Activated naive CD8-positive, alpha-beta T cell treated with anti-CD3 and anti-CD28 coated beads for 36 hours (primary cell): ENCODE measurements at places on chromosomes 3 and 15. TPM values are rescaled to one million over a fixed set of nuclear protein-coding genes. Genes with fewer than 3 reads are reported as not detected.

Gene ZNF502
- 3.0 TPM for total RNA-seq

DNA sequence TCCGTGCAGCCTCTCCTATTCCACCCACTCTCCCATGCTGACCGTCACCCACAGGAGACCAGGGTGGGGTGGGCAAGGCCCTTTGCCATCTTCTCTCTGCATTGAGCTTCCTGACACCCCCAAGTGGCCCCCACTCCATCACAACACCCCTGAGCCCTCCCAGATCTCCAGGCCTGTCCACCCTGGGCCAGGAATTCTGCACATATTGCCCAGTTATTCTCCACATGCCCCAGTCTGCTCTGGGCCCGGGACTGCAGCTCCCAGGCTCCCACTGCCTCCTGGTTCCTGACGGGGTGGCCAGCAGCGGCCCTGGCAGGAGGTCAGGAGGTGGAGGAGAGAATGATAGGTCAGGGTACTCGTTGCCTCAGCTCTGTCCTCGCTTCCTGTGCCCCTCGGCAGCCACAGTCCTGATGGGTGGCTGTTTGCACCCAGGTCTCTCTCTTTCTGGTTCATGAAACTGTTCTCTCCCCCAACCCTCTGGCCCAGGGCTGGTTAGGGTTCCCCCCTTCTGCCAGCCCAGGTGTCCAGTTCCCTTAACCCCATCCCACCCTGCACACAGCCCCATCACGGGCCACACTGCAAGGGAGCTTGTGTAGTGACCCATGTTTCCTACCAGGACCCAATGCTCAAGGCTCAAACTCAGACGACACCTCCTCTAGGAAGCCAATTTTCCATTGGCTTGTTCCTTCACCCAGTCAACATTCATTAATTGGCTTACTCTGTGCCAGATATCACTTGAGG, 47.3 kb downstream of the IQSEC1 start:
- H3K36me3 ChIP-seq: no peaks in the 10 kb centered on the region
- no peaks in the 10 kb centered on the region for H3K27me3 ChIP-seq
- no peaks in the 10 kb centered on the region for H3K4me1 ChIP-seq
- no peak overlapping the region for H3K27ac ChIP-seq
- DNase-seq: no peak

- no peak overlapping the region for H3K4me3 ChIP-seq
- DNase-seq: no peak
- no peak overlapping the region for H3K27ac ChIP-seq
Measured at GRCh38 chr3:185696039-185696438, 109.9 kb downstream of the SENP2 start.

DNA sequence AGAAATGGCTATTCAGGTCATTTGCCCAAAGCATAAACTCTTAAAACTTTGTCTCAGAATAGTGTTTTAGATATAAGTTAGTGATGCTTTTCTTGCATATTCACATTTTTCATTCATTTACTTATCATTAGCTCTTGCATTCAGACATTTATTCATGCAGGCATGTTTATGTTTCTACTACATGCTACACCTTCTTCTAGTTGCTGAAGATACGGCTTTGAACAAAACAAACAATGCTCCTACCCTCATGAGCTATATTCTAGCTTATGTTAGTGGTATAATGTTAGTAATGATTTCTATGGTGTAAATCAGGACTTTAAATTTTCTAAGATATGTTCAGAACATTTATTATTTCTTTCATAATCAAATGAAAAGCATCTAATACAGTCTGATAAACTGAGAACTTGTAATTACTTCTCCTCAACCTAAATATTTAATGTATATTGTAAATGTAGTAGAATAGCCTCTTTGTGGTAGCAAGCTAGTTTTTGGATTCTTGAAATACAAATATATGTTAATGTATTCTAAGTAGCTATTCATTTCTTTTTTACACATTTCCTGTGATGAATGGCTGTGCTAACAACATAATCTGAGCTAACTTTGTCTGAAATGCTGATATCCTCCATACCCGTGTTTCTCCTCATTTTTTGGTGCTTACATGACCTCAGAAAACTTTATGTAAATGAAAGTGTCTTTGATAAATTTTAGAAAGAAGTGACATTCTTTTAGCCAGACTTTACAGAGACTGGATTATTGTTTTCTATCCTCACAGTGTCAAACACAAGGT, 15.5 kb upstream of the GOLGA8B start:
- H3K4me3 ChIP-seq: no peak overlapping the region
- no peaks in the 10 kb centered on the region for H3K4me1 ChIP-seq
- H3K27me3 ChIP-seq: peaks cover 40% of the 10 kb centered on the region
- H3K27ac ChIP-seq: no peak overlapping the region
- H3K36me3 ChIP-seq: no peaks in the 10 kb centered on the region
- DNase-seq: no peak

- no peaks in the 10 kb centered on the region for H3K36me3 ChIP-seq
- H3K4me1 ChIP-seq: no peaks in the 10 kb centered on the region
- H3K27me3 ChIP-seq: no peaks in the 10 kb centered on the region
- DNase-seq: no peak
Measured at GRCh38 chr3:79558943-79559342, 208.9 kb downstream of the ROBO1 start.

DNA sequence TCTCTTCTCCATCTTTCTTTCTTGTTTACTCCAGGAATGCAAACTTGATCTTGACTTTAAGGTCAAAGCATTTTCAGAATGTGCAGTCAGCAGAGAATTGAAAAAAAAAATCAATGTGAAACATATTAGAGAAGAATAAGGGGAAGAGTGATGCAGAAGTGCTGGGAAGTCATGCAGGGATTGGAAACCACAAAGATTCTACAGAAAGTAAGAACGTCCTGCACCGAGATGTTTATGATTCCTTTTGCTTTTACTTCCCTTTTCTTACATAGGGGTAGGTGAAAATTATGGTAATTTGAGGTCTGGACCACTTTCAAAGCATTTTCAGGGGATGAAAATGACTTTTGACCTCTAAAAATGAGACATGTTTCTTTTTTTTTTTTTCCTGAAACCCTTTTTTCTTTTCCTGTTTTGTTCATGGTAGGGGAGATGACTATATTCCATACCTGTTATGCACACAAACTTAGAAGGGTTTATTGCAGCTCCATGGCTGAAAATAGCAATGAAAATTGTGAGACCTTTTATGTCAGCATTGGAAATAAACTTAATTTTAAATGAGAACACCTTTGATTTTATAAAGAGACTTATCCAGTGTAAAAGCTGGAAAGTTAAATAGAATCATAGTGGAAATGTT, 623.5 kb upstream of the TBL1XR1 start:
- H3K36me3 ChIP-seq: no peaks in the 10 kb centered on the region
- no peak overlapping the region for H3K4me3 ChIP-seq
- H3K27me3 ChIP-seq: no peaks in the 10 kb centered on the region
- no peak for DNase-seq

GRCh38 chr3:160035757-160036156, 47.1 kb downstream of the IL12A start:
- H3K27me3 ChIP-seq: peaks cover 30% of the 10 kb centered on the region
- DNase-seq: no peak
- H3K4me1 ChIP-seq: peaks cover 3% of the 10 kb centered on the region
- H3K27ac ChIP-seq: no peak overlapping the region
- no peaks in the 10 kb centered on the region for H3K36me3 ChIP-seq
- no peak overlapping the region for H3K4me3 ChIP-seq

- no peaks in the 10 kb centered on the region for H3K36me3 ChIP-seq
- peaks cover 2% of the 10 kb centered on the region for H3K4me1 ChIP-seq
- H3K4me3 ChIP-seq: no peak overlapping the region
Measured at GRCh38 chr3:13624671-13625125, 75.8 kb downstream of the FBLN2 start.

DNA sequence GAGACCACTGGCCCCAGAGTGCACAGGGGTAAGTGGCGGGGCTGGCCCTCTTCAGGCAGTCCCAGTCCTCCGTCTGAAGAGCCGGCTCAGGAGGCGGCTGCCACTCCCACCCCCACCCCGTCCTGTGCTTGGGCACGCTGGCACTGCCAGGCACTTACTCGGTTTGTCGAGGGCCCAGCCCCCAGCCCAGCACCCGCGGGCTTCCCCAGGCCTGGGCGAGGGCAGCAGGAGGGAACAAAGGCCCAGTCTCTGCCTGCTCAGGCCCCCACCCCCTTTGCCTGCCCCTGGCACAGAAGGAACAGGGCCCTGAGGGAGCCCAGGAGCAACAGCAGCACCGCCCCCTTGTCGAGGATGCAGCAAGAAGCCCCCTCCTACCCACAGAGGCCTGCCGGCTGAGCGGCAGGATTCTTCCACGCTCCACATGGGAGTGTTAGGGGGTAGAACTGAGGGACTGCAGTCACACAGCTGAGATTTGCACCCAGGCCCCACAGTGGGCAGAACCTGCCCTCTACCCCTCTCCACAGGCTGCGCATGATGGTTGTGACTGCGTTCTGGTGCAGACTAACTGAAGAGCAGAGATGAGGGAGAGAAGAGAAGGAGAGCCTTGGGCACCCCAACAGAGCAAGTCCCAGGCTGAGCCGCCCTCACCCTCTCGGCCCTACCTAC, 8.9 kb downstream of the DUSP7 start:
- no peaks in the 10 kb centered on the region for H3K27me3 ChIP-seq
- H3K36me3 ChIP-seq: peaks cover 17% of the 10 kb centered on the region
- H3K27ac ChIP-seq: no peak overlapping the region
- H3K4me1 ChIP-seq: peaks cover 19% of the 10 kb centered on the region

DNA sequence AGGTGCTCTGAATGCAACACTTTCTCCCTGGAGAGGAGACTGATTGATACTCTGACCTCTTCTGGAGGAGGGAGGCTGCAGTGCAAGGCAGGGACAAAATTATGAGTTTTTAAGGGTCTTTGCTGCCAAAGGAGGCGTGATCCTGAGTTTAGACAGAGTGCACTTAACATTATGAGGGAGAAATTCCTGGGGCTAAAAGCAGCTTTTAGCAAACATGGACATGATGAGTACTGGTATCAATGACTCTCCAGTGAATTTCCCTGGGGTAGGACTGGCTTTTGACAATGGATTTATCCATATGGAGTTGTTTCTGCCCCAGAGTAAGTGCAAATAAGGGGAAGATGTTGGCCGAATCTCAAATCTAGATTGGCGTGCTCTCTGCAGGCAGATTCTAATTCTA, 133.1 kb downstream of the THSD4 start:
- no peaks in the 10 kb centered on the region for H3K4me1 ChIP-seq
- peaks cover 3% of the 10 kb centered on the region for H3K27me3 ChIP-seq
- DNase-seq: no peak
- H3K36me3 ChIP-seq: no peaks in the 10 kb centered on the region
- H3K4me3 ChIP-seq: no peak overlapping the region
- no peak overlapping the region for H3K27ac ChIP-seq

- H3K27ac ChIP-seq: peak overlapping the region; percentile 50
- H3K27me3 ChIP-seq: peaks cover 48% of the 10 kb centered on the region
- H3K4me1 ChIP-seq: peaks cover 35% of the 10 kb centered on the region
- DNase-seq: no peak
Measured at GRCh38 chr3:195801251-195802183, 10.2 kb downstream of the MUC4 start.

DNA sequence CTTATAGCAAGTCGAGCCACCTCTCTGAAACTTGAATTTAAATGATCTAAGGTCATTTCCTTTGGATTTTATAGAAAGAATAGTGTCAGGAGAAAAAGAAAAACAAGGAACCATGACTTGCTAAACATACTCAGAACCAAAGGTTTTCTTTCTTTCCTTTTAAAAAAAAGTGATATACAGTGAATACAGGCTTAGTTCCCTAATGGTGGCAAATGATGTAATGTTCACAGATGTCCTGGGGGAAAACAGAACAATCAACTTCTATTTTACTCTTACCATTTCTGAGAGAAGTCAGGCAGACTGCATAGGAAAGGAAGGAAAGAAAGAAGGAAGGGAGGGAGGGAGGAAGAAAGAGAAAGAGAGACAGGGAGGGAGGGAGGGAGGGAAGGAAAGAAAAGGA, 56.5 kb downstream of the ST6GAL1 start:
- H3K27ac ChIP-seq: no peak overlapping the region
- peaks cover 16% of the 10 kb centered on the region for H3K4me1 ChIP-seq
- no peak for DNase-seq
- no peak overlapping the region for H3K4me3 ChIP-seq
- H3K27me3 ChIP-seq: no peaks in the 10 kb centered on the region

Gene FAM81A
- 1.6 TPM for total RNA-seq
